ENCODE measurements at places on chromosomes 2 and 18.
A peak's percentile ranks its signal among the peaks of the same experiment; 100 is the strongest.

GRCh38 chr2:128790541-128791001 is 471.9 kb upstream of the HS6ST1 start:
- DNase-seq, result no peak

- DNase-seq, result no peak
Measured at GRCh38 chr2:96726131-96726530, 13.7 kb downstream of the LMAN2L start.

DNA sequence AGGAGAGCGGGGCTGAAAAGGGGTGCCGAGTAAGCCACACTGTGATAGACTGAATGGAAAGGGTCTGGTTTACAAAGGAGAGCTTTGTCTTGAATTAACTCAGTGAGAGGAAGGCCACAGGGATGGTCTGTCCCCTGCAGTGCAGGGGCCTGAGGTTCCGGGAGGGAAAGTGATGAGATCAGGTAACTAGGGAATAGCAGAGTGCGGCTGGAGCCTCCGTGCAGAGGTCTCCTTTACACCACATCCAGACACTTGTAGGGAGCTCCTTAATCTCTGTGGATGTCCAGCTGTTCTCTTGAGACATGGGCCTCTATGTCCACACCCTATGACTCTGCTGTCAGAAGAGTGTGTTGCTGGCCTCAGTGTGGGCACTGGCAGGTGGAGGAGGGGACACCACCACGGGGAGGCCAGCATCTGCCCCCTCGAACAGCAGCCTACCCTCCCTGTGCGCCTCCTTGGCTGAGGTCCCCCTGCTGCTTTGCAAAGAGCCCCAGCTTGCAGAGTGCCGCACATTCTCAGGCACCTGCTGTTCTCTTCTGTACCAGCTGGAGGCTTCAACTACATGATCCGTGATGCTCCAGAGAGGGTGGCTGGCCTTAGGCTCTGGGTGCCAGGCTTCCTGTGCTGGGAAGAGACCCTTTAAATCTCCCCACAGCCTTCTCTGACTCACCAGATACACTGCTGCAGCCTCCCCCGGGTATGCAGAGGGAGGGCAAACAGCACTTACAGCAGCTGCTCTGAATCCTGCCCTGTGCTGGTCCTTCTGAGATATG is 25.9 kb downstream of the ENOSF1 start:
- DNase-seq, result no peak

DNA sequence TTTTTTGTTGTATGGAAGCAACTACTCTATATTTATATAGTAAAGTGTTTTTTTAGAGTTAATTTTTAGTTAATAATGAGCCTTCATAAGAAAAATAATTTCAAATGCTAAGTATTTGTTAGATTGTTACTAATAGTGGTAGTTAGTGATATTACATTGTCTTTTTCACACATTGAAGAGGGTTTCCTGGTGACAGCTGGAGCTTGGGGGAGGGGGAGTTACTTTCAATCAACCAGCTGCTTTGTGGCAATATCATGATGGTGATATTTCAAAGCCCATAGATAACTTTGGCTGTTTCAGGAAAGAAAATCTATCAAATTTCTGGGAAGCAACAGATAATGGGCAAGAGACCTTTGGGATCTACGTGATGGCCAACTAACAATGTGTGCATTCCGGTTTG is 4.1 kb downstream of the RHBDD1 start:
- peak; percentile 21 for DNase-seq

- DNase-seq, result no peak
Measured at GRCh38 chr2:3287896-3288295, 89.7 kb downstream of the EIPR1 start.

DNA sequence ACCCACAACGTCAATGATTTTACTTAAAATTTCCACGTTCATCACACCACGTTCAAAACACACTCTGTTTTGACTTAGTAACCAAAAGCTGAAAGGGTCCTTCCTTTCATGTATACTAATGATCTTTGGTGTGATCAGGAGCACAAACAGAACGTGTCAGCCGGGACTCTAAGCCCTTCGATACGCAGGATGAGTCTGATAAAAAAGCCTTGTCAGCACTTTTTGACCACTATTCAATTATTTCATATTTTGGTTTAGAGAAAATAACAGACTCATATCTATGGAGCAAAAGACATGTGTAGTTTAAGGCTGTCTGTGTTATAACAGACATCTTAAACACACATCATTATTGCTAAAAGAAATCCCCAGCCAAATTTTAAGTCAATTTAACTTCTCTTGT is 345.3 kb downstream of the ZNF516 start:
- no peak for DNase-seq

DNA sequence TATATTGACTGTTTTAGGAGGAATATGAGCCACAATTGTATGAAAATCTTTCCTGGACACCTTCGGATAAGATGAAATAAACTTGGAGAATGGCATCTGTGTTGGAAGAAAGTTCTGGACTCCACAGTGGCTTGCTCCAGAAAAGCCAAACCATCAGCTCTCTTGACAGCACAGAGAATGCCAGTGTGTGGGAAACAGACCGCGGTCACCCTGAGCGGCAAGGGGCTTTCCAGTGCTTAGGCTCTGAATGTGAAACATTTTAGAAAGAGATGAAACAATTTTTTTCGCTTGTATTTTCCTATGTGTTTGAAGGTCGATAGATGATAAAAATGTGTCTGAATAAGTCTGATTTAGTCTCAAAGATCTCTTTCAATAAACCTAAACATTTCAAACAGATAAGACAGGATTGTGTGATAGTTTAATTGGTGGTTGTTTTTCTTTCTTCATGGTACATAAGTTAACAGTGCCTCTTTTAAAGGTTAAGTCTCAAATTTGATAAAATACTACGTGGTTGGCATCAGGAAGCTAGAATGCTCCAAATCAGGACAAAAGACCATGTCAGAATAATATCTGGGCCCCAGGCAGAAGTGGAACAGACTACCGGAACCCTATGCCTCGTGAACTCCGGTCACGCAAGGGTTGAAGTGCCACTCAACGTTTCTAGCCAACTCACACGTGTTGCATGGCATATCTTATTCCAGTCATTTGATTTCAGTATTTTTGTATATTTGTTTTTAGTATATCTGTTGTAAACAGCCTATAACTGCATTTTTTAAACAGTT is 28.9 kb downstream of the PTGR3 start:
- no peak for DNase-seq

DNA sequence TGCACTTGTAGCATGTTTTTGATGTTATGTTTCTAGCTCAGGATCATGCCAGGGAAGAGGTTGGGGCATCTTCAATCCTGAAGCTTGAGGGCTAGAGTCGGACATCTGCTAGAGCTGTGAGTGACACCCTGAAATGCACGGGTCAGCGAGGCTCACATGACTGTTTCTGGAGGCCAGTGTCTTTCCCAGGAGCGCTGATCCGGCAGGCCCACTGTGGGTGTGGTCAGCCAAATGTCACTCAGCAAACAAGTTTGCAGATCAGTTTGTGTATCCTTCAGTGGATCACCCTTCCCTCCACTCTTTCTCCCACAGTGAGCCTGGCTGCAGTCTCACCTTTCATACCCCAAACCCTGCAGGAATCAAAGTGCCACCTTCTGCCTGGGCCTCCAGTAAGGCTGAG is 23.0 kb upstream of the ARHGEF4 start:
- no peak for DNase-seq

DNA sequence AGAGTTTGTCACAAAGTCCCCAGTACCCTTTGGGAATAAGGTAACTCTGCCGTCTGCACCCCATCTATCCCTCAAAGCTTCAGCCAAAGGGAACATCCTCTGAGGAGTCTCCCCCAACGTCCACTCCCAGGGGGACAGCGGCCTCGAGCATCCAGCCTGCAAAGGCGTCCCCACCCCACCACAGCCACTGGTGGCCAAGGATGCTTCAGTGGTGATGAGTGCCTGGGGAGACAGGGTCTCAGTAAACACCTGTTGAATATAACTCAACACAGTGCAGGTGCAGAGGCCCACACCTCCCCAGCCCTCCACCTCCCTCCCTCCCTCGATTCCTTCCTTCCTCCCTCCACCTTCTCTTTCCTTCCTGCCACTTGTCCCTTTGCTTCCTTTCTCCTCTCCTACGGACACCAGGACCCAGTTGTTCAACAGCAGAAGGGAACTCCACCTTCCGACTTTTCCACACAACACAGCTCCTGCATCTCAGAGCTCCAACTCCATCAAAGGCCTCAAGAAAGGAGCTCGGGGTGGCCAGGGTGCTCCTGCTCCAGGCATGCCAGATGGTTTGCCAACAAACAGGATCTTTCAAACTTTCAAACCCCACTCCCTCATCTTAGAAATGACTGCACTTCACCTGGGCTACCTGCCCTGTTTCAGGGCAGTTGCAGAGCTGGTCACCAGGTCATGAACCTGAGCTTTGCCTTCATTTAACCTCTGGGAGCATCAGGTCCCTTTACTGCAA is 87.8 kb upstream of the SNTG2 start:
- no peak for DNase-seq
